ENCODE measurements at places on chromosomes 5 and 9.

DNA sequence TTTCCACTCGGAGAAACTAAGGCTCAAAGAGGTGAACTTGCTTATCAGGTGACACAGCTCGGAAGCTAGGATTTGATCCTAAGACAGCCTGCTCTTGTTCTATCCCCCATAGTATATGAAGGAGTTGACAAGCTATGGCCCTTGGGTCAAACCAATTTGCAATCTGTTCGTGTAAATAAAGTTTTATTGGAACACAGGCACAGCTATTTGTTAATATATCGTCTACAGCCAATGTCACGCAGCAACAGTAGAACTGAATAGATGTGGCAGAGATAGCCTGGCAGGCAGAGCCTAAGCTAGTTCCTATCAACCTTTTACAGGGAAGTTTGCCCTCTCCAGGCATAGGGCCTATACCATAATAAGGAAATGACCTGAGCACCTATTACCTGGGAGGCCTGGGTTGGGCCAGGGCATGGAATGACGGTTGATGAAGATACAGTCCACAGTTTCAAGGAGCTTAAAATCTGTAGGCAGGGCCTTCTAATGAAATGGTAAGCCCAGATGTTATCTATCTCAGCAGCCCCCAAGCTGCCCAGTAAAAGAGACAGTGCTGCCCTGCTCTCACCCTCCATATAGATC is 179.0 kb downstream of the TTLL11 start:
- no peak for DNase-seq

- no peak for DNase-seq
Observed at GRCh38 chr5:36573438-36573837, 33.0 kb upstream of the SLC1A3 start.

GRCh38 chr5:92207151-92207550 is 824.0 kb upstream of the ARRDC3 start:
- DNase-seq, result no peak

DNA sequence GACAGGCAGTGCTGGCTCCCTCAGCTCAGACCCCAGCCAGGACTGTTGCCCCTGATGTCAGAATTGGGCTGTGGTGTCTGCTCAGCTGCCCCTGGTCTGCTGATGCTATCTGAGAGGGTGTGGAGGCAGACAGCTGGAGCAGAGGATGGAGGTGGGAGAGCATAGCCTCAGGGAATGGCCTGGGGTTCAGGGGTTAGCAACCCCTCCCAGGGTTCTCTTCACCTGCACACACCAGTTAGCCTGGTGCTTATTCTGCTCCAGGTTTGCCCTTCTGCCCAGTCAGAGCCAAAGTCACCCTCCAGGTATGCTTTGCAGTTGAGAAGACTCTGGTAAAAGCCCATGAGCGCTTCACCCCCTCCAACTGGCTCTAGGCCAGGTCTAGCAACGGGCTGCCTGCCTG is 109.8 kb downstream of the SAXO1 start:
- DNase-seq, result no peak

DNA sequence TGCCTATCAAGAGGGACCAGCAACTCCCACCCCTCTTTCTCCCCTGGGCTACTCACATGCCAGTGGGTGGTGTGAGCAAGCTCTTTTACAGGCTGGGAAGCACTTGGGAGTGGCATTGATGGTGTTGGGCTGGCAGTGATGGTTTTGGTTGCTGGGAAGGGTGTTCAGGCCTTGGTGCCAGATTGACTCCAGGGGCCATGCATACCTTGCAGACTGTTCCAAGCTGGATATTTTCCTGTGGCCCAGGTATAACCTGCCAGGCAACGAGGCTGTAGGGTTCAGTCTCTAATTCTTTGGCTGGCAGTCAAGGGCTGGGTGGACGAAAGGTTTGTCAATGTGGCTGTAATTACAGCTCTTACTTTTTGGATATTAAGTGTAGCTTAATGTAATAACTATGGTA is 177.3 kb downstream of the MACROH2A1 start:
- no peak for DNase-seq

GRCh38 chr5:83608122-83608521 is 112.5 kb downstream of the HAPLN1 start:
- peak; percentile 81 for DNase-seq

- no peak for DNase-seq
Observed at GRCh38 chr5:77311214-77311571, 100.7 kb downstream of the PDE8B start.

DNA sequence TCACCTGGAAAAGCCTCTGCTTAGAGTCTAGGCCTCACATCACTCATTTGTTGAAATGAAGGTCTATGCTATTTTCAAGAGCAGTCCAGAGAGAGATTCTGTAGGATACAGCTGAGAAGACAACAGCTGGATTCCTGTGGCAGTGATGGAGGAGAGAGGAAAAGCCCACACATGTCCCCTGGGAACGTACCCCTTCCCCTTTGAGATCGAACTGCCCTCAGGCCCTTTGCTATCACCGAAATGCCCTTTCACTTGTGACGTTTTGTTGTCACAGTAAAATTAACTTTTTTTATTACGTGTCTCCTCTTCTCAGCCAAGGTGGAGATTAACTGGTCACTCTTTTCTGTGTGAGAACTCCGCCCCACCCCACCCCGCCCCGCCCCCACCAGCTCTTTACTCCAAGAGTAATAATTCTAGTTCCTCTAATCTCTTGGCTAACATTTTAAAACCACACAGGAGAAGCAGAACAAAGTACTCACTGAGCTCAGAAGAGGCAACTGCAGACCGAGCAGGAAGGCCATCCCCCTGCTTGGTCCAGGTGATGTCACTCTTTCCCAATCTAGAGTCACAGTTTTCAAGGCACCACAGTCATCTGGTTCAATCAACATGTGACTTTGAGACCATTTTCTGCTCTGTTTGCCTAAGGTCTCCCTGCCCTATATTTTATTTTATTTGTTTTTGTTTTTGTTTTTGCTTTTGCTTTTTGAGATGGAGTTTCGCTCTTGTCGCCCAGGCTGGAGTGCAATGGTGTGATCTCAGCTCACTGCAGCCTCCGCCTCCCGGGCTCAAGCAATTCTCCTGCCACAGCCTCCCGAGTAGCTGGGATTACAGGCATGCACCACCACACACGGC is 105.6 kb downstream of the SUSD1 start:
- DNase-seq, result peak; percentile 76

- no peak for DNase-seq
Observed at GRCh38 chr9:28050941-28051340, 477.7 kb upstream of the C9orf72 start.

GRCh38 chr5:167814828-167815227 is 476.6 kb upstream of the WWC1 start:
- no peak for DNase-seq

GRCh38 chr5:169768416-169768815 is 131.3 kb downstream of the DOCK2 start:
- no peak for DNase-seq

GRCh38 chr9:93059011-93059714 is 662 bp downstream of the SUSD3 start:
- DNase-seq, result peak; percentile 29

DNA sequence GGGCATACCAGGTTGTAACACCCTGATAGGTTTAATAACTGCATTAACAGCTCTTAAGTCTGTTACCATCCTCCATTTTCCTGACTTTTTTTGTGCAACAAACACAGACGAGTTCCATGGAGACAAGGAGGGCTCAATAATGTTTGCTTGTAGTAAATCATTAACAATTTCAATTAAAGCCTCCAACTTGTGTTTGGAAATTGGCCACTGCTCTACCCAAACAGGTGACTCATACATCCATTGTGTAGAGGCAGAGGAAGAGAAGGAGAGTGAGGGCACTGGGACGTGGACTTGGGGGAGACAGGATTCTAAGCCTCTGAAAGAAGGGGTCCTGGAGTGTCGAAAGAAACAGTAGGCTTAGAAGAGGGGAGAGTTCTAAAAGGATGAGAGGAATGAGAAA is 213.6 kb upstream of the KCNN2 start:
- DNase-seq, result no peak

DNA sequence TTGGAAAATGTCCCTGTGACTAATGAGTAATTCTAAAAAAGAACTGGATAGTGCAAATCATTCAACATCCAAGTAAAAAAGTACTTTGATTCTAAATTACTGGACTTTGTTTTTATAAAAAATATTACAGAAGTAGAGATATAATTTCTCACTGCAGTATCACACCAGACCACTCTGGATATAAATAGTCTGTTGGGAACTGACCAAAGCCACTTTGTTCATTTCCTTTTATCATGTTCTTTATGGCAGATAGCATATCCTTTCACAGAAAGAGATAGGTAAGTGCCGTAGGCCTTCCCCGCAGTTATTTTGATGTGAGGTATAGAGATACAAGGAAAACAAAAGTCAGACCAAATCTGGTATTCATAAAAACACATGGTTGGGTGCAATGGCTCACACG is 827.4 kb upstream of the GRAMD2B start:
- DNase-seq, result no peak

GRCh38 chr9:108108852-108109448 is 619.4 kb upstream of the KLF4 start:
- no peak for DNase-seq

DNA sequence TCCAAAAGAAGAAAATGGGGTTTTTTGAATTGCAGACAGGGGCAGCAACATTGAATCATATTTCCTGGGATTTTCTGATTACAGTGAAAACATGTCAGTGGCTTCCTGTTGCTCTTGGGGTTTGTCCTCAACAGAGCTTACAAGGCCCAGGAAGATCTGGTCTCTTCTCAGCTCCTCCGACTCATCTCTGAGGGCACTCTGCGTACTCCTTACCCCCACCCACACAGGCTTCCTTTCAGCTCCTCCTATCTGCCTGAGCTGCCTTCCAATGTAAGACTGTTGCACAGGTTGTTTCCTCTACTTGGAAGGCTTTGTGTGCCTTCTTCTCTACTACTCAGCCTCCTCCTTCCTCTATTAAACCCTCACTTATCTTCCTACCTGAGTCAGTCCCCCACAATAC is 245.1 kb upstream of the MEF2C start:
- DNase-seq, result peak; percentile 92

- DNase-seq, result no peak
Observed at GRCh38 chr5:34409373-34409772, 246.8 kb upstream of the RAI14 start.

DNA sequence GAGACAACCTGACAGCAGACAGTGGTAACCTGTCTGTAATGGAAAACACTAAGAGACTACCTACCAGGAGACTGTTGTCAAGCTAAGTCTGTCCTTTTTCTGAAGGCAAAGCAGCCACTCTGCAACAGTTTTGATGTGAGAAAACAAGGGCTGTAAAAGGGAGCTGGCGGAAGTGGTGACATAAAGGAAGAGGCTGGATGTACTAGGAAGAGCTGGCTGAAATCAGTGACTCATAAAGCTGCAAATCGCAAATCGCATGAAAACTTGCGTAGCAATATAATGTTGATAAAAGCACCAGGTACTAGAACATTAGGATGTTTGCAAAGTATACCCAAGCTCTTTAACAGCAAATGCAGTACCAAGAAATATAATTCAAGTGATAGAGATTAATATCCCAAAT is 1.4 kb downstream of the NSUN2 start:
- peak; percentile 71 for DNase-seq

DNA sequence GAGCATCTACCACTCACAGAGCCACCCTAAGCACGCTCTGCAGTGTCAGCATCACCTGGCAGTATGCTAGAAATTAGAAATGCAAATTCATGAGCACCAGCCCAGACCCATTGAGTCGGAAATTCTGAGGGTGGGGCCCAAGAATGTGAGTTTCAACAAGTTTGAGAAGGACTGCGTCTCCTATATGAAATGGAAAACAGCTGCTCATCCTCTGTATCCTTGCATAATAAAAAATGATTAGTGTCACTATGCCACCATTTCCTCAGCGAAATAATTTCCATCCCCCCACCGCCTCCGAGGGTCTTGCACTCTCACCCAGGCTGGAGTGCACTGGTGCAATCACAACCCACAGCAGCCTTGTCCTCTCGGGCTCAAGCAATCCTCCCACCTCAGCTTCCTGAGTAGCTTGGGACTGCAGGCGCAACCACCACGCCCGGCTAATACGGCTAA is 1.3 kb upstream of the IQGAP2 start:
- DNase-seq, result no peak

GRCh38 chr9:97577051-97577450 is 56.1 kb downstream of the TSTD2 start:
- no peak for DNase-seq

- DNase-seq, result peak; percentile 38
Observed at GRCh38 chr9:99296291-99296951, 74.3 kb downstream of the SEC61B start.

GRCh38 chr5:94239266-94239665 is 379.1 kb downstream of the KIAA0825 start:
- DNase-seq, result no peak

GRCh38 chr9:119005162-119005561 is 364.1 kb downstream of the BRINP1 start:
- DNase-seq, result no peak

GRCh38 chr5:36935805-36936204 is 59.2 kb downstream of the NIPBL start:
- DNase-seq, result no peak

DNA sequence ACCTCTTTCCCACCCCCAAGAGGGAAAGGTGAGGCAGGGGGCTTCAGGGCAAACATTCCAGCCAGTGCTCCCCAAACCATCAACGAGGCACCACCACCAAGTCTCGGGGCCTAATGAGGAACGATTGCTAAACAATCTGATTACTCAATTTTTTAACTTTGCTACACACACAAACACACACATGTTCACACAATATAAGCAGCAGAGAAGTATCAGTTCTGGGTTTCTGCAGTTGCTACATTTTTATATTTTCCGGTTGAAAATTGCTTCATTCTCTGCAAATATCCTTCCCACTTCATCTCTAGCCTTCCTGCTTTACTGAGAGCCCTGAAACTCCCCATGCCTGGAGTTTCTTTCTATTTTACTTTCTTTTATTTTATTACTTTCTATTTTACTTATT is 60.2 kb downstream of the FEM1C start:
- no peak for DNase-seq

DNA sequence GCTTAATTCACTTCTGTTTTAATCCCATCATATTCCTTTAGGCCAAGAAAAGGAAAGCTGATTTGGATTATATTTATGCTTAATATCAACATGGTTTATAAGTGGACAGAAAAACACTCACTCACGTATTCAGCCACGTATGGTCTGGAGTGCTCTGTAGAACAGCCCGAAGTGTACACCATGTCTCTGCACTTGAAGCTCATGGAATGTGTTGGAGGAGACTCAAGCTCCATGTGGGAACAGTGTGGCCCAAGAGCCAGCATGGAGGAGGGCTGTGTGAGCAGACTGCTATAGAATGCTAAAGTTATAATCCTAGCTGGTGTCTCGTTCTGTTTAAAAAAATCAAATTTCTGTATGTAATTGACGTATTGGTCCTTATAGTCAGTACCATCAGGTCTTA is 32.9 kb downstream of the OTULINL start:
- DNase-seq, result no peak

- no peak for DNase-seq
Observed at GRCh38 chr5:19172926-19173470, 815.0 kb downstream of the CDH18 start.

DNA sequence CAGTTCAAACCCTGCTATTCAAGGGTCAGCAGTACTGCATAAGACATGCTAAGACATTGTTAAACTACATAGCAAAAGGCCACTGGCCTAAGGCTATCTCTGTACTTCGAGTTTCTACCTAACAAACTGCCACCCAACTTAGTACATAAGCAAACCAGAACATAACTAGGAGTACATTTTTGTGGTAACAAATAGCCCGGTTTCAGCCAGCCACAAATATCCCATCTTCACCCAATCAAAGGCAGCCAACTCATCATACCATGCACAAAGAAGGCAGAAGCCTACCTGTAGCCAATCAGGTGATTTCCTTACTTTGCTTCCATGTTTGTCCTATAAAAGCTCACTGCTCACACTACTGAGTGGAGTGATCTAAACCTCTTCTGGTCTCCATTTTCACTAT is 201.4 kb downstream of the SMARCA2 start:
- no peak for DNase-seq

Data from Kasumi-1 (cell line).